ENCODE measurements at places on chromosomes 5 and 9.

DNA sequence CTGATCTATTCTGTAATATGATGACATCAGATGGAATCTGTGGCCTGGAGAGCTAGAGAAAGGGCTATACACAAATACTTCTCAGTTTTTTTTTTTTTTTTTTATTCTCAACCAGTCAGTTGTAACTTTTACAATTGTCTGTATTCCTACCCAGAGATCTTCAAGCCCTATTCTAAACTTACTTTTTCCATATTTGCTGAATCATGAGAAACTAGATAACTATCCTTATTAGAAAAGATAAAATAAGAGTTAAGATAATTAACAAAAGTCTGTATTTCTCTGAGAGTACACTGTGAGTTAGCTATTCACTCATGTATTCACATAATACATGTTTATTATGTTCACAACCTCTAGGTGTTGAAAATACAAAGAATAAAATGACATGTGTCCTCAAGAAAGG is 1575.9 kb downstream of the EFNA5 start:
- DNase-seq, result no peak

- no peak for DNase-seq
These were observed 31.3 kb downstream of the FGF1 start for GRCh38 chr5:142654578-142655058.

DNA sequence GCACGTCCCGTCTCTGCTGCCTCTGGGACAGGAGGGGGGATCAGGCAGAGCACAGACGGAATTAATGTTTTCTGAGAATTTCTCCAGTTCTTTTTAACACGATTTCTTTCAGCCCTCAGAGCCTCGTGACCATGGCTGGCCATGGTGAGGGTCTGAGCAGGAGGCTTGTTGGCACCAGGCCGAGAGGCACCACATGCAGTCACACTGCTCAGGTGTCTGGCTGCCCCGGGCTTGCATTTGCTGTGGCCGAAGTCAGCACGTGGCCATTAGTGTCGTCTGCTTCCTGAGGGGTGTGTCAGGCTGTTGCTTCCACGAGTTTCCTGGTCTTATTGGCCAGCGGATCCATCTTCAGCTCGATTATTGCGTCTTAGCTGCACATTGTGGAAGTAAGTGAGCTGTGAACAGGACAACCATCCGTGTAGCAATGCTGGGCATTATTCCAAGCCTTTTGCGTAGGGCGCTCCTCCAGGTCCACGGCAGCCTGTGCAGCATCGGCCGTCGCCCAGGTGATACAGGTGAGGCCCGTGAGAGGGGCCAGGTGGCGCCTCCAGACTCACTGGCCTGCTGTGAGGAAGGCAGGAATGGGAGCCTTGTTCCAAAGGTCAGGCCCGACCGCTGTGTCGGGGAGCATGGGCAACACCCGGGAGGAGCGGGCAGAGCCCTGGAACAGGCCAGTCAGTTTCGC is 114.2 kb upstream of the CACNA1B start:
- no peak for DNase-seq

DNA sequence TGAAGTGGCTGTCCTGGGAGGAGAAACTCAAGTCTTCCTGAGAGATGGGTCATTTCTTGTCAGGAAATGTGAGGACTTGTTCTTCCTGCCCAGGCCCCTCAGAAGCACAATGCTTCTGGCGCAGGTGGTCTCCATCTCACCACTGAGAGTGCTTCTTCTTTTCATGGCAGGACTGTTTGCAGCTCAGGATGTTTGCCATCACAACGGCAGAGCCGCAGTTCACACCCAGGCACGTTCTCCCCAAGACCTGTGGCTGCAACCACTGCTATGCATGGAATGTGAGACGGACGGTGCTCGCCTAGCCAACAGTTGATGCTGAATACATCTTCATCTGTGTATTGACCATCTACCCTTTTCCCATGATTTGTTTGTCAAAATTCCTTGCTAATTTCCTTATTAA is 216.3 kb downstream of the GADD45G start:
- DNase-seq, result no peak

DNA sequence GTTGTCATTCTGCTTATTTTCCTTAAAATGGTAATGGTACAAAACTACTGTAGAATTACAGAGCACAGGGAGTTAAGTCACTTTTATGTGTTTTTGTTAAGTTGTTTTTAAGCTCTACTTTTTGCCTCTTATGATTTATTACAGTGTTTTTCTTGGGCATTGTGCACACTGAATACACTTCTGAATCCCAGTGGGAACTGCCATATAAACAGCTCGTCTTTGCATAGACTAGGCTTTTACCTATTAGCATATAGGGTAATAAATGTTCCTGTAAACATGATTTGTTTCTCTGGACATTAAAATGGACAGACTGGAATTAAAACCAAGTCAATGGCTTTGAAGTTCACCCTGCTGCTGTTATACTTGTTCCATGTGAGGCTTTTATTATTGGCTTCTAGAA is 12.2 kb downstream of the KLF9 start:
- DNase-seq, result no peak

DNA sequence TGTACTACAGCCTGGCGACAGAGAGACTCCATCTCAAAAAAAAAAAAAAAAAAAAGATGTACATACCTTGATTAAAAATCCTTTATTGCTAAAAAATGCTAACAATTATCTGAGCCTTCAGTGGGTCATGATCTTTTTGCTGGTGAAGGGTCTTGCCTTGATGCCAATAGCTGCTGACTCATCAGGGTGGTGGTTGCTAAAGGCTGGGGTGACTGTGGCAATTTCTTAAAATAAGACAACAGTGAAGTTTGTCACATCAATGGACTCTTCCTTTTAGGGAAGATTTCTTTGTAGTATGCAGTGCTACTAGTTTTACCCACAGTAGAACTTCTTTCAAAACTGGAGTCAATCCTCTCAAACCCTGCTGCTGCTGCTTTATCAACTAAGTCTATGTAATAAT is 33.9 kb upstream of the OTULINL start:
- no peak for DNase-seq

DNA sequence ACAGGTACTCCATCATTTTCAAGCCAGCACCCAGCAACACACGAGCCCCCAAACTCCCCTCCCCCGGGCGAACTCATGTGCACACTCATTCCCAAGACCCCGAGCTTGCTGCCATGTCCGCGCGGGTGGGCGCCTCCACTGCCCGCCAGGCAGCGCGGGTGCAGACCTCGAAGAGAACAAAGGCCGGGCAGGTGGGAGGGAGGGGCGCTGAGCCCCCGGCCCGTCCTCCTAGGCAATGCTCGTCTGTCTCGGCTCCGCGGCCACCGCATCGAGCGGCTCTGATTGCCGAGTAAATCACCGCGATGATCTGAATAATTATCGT is 47.1 kb upstream of the PSD2 start:
- DNase-seq, result no peak

DNA sequence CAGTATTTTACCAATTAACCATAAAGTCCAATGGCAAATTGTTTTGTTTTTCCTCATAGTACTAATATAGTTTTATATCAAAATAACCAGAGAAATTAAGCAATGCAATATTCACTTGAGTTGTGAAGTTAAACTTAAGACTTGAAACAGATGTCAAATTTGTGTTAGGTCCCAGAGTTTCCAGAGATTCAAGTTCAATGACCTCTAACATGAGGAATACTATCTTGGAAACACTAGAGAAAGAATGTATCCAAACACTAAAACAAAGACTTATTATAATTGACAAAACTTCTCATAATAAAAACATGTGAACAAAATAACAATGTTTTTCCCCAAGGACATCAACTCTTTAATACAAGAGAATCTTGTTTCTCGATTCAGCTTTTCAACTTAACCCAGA is 18.0 kb downstream of the SUSD1 start:
- no peak for DNase-seq

GRCh38 chr9:19698960-19699359 is 89.9 kb downstream of the SLC24A2 start:
- no peak for DNase-seq

DNA sequence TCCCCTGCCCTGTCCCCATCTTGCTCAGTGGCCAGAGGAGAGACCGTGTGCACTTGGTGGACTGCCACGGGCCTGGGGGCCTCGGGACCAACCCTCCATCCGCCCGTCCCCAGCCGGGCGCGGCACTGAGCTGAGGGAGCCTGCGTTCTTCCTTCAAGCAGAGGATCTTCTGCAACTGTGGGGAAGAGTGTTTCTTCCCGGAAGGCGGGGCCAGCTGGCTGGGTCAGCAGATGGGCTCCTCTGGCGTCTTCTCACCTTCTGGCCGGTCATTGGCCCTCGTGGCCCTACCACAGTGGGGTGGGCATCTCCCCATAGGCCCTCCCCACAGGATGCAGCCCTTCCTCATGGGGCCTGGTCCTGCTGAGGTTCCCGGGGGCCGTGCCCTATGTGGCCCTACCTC is 17.4 kb downstream of the RXRA start:
- no peak for DNase-seq

- no peak for DNase-seq
These were observed 651.0 kb downstream of the NR2F1-AS1 start for GRCh38 chr5:92930057-92930456.

- no peak for DNase-seq
These were observed 337.3 kb upstream of the RFX3 start for GRCh38 chr9:3863111-3863528.

GRCh38 chr9:21661626-21662025 is 140.8 kb upstream of the MTAP start:
- no peak for DNase-seq

DNA sequence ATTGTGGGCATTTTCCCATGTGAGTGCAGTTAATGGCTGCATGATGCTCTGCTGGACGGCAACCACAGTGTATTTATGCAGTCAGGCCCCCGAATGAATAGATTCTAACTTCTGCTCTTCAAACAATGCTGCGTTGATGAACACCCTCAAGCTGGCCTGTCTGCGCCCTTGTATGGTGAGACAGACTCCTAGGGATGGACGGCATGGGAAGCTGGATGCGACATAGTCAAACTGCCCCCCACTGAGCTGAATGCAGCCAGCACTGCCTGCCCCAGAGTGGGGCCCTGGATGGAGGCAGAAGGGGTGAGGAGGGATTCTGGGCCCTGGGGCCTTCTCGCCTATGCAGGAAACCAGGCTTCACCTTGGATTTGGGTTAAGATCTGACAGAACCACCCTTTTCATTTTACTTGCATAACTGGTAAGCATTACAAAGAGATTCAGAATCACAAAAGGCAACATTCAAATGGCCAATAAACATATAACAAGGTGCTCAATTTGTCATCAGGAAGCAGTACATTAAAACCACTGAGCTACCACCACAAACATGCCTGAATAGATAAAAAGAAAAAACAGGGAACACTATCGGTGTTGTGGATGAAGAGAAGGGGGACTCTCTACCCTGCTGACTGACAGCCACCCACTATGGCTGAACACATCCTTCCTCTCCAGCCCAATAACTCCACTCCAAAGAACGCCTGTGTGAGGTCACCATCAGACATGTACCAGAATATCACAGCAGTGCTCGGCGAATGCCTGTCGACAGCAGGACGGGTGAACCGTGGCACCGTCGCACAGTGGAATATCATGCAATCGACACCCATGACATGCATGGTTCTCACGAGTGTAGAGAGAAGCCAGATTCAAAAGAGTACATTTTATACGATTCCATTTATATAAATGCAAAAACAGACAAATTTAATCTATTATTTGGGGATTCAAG is 79.1 kb downstream of the RAPGEF1 start:
- no peak for DNase-seq

DNA sequence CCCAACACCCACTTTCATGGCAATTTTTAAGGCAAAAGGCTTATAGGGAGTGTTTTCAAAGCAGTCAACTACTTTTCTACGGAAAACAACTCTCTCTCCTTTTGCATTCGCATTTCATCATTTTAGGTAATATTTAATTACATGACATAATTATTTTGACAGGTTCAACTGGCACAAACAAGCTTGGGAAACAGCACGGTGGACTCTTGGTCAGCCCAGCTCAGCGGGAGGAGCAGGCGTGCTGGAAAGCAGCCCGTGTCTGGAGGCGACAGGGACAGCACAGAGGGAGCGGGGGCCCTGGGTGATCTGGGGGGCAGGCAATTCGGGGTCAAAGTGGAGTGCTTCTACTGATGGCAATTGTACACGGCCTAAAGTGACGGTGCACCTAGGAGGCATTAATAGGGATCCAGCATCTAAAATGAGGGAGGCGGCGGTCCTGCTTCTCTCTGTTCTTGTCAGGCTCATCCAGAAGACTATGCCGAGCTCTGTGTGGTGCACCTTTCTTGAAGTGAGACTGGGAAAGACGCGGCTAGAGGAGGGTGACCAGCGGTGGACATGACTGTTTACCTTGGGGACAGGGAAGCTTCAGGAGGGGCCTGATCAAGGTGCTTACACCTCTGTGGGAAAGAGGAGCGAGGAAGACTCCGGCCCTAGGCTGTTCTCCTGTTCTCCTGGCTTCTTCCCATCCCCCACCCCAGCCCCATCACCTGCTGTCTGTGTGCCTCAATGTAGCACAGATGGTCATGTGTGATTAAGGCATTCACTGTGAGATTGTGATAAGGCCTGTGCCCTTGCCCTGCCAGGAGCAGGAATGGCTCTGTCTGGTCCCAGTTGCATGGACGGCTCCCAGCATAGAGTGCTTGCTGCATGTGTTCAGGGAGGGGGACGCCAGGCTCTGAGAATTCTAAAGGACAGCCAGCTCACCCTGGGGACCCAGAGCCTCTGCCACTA is 3.4 kb downstream of the MYMK start:
- no peak for DNase-seq

- DNase-seq, result no peak
These were observed 77.0 kb downstream of the VCAN start for GRCh38 chr5:83548581-83548980.

DNA sequence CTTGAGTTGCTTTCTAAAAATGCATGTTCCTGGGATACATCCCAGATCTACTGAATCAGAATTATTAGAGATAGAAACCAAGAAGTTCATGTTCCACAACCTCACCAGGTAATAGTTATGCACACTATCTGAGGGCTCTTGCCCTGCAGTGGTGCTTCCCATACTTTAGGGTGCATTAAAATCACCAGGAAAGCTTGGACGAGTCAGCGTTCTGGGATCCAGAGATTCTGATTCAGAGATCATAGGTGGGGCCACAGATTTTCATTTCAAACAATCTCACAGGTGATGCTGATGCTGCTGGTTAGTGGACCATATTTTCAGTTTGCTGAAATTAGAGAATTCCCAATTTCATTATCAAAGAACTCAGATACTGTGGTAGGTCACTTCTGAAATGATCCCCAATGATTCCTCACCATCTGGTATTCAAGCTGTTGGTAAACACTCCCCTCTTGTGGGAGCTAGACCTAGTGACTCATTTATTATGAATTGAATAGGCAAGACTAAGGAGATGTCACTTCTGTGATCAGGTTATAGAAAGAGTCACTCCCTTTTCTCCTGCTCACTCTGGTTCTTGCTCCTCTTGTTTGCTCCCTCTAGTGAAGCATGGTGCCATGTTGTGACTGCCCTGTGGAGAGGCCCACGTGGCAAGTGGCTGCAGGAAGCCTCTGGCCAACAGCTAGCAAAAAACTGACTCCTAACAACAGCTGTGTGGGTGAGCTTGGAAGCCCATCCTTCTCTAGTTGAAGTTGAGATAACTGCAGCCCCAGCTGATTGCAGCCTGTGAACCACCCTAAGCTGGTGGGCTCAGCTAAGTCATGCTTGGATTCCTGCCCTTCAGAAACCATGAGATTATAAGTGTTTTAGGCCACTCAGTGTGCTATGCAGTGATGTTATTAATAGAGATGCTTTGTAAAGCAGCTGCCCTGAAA is 59.8 kb downstream of the SH3TC2 start:
- DNase-seq, result no peak

- no peak for DNase-seq
These were observed 16.1 kb downstream of the GFI1B start for GRCh38 chr9:132994410-132995120.
